Activated T-cell treated with anti-CD3 and anti-CD28 coated beads, Interleukin-2, amount 50 U/mL, for 4 hours (primary cell): ENCODE measurements at places on chromosomes 1 and 21. TPM values are rescaled to one million over a fixed set of nuclear protein-coding genes. Genes with fewer than 3 reads are reported as not detected.

MRPL37 gene
- total RNA-seq, result 194 TPM

CFHR4 gene
- total RNA-seq, result not detected

REN gene
- total RNA-seq, result not detected

LCE1A gene
- not detected for total RNA-seq

SAMSN1 gene
- 73.5 TPM for total RNA-seq

IFNLR1 gene
- 4.6 TPM for total RNA-seq

TFF2 gene
- total RNA-seq, result not detected

TP73 gene
- 0.08 TPM for total RNA-seq

TRIM63 gene
- not detected for total RNA-seq

NBPF8 gene
- total RNA-seq, result 18.1 TPM

SIKE1 gene
- total RNA-seq, result 84.7 TPM
